ENCODE measurements at places on chromosomes 7 and 10.

- no peak for DNase-seq
These were observed 316.2 kb downstream of the SORCS3 start for GRCh38 chr10:104957178-104957841.

GRCh38 chr10:92156874-92157773 lies 133.8 kb downstream of the CPEB3 start:
- no peak for DNase-seq

GRCh38 chr10:31135171-31135570 lies 103.5 kb upstream of the ZNF438 start:
- DNase-seq, result peak; percentile 18

DNA sequence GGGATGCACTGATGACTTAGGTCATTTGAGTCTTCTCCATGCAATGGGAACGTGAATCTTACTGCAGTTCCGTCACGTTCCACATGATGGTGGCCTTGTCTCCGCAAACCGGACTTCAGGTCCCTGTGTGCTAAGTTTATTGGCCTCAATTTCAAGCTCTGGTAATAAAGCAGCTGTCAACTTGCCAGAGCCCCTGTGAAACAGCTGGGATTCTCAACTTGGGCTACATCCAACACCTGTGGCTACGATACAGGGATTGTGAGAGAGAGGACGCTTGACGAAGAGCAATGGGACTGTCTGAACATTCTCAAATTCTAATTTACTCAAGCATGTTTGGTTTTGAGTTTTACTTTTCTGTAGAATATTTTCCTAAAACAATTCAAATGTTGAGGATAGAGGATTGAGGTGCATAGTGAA lies 174.2 kb downstream of the PTN start:
- DNase-seq, result peak; percentile 82

GRCh38 chr10:6070660-6071059 lies 8.5 kb upstream of the IL2RA start:
- DNase-seq, result no peak

DNA sequence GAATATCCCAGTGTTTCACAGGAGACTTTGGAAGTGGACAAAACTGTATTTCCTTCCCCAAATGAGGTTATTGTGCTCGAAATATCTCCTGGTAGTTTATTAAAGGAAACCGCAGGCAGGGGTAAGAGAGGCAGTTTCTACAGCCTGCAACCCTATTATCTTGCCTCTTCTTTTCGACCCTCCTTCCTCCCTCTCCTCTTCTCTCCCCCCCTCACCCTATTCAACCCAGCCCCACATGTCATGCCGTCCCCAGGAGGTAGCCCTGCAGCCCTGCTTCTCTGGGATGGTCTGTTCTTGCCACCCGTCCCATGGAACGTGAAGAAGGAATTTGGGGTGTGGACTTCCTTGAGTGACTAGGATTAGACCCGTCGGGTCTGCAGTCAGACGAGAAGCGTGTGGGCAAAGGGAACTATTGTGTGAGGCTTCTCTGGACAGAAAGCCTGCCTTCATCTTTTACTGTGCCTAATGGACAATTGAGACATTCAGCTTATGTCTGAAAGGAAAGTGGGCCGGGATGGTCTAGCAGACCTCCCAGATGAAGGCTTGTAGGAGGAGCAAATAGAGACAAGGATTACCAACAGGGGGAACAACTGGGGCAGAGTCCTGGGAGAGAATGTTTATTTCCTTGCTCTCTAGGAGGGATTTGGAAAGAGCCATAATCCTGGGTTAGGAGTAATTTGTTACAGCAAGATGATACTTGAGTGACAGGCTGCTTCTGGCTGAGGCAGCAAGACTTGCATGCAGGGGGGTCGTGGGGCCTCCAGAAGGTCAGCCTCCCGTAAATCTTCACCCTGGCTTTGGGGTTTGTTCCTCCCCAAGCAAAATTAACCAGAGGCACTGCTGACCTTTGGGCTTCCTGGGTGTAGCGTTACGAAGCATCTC lies 77.8 kb downstream of the TCF7L2 start:
- DNase-seq, result peak; percentile 71

DNA sequence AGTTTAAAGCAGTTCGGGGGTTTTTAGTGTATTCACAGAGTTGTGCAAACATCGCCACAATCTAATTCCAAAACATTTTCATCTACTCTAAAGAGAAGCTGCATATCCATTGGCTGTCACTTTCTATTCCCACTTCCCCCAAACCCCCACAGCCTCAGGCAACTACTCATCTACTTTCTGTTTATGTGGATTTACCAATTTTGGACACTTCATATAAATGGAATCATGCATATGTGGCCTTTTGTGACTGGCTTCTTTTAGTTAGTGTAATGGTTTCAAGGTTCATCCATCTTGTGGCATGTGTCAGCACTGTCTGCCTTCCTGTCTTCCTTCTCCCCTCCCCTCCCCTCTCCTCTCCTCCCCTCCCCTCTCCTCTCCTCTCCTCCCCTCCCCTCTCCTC lies 78.5 kb upstream of the FZD1 start:
- no peak for DNase-seq

- no peak for DNase-seq
These were observed 59.8 kb downstream of the COL13A1 start for GRCh38 chr10:69861251-69862240.

GRCh38 chr7:46930366-46930765 lies 651.5 kb downstream of the TNS3 start:
- no peak for DNase-seq

DNA sequence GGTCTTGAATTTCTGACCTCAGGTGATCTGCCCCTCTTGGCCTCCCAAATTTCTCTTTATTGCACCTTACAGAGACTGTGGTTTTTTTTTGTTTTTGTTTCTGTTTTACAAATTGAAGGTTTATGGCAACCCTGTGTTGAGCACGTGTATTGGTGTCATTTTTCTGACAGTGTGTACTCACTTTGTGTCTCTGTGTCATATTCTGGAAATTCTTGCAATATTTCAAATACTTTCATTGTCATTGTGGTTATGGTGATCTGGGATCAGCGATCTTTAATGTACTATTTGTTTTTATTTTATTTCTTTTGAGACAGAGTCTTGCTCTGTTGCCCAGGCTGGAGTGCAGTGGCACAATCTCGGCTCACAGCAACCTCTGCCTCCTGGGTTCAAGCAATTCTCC lies 89.8 kb downstream of the PRTFDC1 start:
- no peak for DNase-seq

DNA sequence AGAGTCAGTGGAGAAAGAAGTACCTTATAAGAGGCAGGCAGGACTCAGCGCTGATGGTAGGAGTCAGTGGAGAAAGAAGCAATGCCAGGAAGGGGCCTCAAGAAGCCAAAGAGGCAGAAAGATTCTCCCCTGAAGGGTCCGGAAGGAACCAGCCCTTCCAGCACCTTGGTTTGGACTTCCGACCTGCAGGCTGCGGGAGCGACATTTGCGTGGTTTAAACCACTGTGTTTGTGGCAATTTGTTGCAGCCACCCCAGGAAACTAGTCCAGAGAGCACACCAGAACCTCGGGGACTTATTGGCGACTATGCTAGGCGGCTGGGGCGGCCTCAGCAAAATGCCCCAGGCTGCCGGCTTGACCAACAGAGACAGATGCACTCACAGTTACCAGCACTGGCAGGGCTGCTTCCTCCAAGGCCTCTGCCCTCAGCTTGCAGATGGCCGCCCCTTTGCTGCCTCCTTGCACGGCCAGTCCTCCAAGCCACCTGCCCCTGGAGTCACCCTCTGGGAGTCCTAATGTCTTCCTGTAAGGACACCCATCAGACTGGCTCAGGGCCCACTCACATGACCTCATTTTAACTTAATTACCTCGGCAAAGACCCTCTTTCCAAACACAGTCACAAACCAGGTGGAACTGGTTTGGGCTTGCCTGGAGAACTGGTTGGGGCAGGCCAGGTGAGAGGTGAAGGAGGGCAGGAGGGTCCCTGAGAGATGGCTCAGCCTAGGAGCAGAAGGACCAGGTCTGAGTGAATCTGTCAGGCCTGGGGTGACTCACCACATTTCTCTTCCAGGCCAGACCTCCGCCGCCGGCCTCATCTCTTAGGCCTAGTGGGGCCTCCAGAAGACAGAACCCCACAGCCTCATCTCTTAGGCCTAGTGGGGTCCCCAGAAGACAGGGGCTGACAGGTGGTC lies 26.1 kb downstream of the CALML3 start:
- no peak for DNase-seq

DNA sequence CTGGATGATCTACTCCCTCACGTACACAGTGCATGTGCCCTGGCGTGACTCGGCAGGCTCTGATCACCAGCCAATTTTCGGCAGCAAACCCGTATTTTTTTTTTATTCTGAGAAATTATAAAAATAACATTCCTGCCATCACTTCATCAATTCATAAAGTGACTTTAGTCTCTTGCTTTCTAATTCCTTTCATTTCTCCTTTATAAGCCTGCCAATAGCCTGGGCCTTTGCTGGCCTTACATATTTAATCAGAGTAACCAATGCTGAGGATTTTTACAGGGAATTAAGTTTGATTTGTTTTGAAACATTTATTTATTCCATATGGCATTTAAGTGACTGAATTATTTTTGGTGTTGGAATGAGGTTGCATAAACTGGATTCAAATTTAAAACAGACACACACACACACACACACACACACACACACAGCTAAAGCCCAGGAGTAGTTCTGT lies 140.8 kb downstream of the ETV1 start:
- no peak for DNase-seq

DNA sequence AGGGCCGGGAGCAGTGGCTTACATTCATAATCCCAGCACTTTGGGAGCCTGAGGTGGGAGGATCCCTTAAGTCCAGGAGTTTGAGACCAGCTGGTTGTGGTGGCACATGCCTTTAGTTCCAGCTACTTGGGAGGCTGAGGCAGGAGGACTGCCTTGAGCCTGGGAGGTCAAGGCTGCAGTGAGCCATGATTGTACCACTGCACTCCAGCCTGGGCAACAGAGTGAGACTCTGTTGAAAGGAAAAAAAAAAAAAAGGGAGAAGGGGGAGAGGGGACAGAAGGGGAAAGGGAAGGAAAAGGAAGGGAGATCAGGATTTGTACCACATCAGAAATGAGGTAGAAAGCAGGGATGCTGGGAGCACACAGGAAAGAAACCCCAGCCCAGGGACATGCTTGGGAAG lies 38.7 kb upstream of the SVOPL start:
- no peak for DNase-seq

DNA sequence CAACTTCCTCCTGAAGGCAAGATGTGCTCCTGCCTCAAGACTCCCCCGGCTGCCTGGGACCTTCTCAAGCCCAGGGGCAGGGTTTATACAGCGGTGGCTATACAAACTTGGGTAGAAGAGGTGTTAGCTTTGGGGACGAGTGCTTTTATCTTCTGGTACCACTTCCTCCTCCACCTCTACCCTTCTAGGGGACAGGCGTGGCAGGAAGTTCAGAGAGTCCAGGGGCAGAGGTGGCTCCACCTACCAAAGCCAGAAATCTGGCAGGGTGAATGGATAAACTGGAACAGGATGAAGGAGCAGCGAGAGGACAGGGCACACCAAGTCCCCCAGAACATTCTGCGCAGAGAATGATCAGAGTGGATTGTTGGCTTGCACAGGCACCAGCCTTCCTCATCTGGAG lies 24.0 kb upstream of the TM9SF3 start:
- no peak for DNase-seq

GRCh38 chr7:122789156-122789555 lies 86.4 kb upstream of the RNF148 start:
- DNase-seq, result no peak

- no peak for DNase-seq
These were observed 109.6 kb downstream of the TMEM130 start for GRCh38 chr7:98760201-98760651.

- DNase-seq, result no peak
These were observed 67.8 kb downstream of the GSAP start for GRCh38 chr7:77348371-77348813.

DNA sequence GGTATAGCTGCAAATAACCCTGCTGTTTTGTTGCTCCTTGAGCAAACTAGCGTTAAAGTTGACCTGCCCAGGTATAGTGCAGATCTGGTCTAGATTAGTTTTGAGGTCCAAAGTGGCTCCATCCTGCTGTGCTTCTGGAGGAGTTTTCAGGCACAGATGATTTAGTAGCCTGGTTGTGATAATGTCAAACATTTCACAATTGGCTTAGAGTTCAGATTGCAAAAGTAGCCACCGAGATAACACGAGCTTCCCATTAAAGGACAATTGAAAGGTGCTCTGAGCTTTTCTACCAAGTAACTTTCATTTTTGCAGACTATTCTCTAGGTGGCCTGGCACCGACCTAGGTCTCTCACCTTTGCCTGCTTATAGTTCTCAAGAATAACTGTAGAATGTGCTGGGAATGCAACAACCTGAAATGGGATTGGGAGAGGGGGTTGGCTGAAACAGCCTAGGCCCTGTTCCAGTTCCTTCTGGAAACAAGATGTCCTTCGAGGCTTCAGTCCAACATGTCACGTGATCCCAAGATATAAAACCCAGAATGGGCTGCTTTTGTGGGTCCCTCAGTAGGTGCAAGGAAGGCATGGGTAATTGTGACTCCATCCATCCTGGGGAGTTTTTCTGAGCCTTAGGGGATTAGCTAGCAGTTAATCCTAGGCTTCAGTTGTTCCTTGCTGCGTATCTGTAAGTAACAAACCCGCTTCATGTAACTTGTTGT lies 201.0 kb downstream of the CHRM2 start:
- DNase-seq, result no peak

DNA sequence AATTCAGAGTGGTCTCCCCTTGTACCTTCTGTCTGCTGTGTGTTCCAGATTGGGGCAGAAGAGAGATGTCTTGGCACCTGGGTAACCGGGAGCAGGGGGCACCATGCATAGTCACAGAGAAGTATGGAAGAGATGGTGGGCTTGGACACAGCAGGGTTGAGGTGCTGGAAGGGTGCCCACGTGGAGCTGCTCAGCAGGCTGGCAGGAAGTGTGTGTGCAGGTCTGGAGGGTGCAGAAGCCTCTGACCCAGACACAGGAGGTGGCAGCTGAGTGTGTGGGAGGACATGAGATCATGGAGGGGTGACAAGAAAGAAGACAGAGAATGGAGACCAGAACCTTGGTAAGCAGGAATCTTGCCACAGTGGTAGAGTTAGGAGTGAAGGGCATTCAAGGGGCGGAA lies 42.3 kb upstream of the DUSP5 start:
- DNase-seq, result no peak

DNA sequence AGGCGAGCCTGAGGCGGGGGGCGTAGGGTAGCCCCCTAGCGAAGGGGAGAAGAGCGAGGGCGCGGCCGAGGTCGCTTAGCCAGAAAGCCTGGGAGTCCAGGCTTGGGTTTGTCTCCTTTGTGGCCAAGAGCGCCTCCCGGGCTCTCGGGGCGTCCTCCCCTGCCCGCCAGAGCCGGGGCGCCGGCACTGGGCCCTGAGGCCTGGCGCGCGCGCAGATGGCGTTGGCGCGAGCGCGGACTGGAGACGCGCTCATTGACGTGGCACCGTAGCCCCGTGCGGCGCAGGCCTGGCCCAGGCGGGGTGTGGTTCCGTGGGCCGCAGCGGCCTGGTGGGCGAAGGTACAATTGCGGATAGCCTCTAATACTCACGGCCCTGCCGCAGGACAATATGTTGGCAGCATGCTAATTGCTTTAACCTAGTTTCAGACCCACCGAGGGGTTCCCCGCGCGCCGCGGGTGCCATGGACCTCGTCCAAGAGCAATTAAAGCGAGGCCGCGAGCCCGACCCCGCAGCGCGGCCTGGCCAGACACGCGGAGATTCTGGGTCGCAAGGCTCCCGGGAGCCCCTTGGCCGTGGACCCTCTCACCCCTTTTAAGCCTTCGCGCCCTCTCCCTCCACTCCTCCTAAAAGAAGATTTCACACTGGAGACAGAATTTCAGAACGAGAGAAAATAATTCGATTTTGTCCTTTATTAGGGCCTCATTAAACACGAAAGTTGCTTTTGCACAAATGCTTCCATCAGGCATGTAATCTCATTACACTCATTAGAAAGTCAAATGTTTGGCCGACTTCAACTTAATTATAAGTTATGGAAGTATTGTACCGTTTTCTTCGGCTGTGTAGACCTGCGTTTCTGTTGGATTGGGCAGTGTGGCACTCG lies 3.1 kb downstream of the PTF1A start:
- DNase-seq, result peak; percentile 11
